ENCODE measurements at places on chromosomes 7 and 10.

- H3K36me3 ChIP-seq: no peaks in the 10 kb centered on the region
- no peak overlapping the region for H3K4me3 ChIP-seq
- no peak overlapping the region for H3K27ac ChIP-seq
- peaks cover 4% of the 10 kb centered on the region for H3K4me1 ChIP-seq
- no peaks in the 10 kb centered on the region for H3K27me3 ChIP-seq
These were observed 101.2 kb upstream of the EFCAB10 start for GRCh38 chr7:105682341-105683060.

DNA sequence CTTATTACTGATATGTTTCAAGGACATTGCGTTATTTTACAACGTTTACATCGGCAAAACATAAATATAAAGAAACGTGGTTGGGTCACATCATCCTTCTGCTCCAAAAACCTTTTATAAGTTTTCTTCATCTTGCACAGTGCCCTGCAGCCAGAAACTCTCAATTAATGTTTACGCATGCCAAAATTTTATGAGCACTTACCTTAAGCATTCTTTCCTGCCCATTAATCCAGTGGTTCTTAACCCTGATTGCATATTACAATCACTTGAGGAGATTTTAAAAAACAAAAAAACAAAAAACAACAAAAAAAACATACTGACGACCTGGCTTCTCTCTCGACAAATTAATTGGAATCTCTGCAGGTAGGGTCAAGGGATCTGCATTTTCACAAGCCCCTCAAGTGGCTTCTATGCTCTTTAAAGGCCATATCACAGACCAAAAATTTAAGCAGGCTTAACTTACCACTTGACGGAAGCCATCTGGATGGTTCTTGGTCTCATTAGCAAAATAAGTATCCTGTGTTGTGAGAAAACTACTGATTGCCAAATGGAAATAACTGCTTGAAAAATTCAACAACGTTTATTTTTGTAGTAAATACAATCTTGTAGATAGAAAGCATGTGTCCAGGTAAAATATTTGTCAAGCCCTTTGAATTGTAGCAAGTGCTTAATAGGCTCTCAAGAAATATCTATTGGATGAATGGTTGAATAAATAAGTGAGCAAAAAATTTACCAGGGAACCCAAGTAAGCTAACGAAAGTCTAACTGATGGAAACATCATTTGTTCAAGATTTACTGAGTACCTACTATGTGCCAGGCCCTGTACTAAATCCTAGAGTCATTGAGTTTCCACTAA lies 30.9 kb upstream of the SLC16A12 start:
- H3K27me3 ChIP-seq: no peaks in the 10 kb centered on the region
- no peak for DNase-seq
- H3K27ac ChIP-seq: no peak overlapping the region

GRCh38 chr10:11177381-11177780 lies 159.7 kb downstream of the CELF2 start:
- no peak overlapping the region for H3K4me3 ChIP-seq
- no peaks in the 10 kb centered on the region for H3K4me1 ChIP-seq
- no peak overlapping the region for H3K27ac ChIP-seq
- no peak for DNase-seq
- H3K36me3 ChIP-seq: no peaks in the 10 kb centered on the region

- no peaks in the 10 kb centered on the region for H3K4me1 ChIP-seq
- peaks cover 19% of the 10 kb centered on the region for H3K27me3 ChIP-seq
- H3K27ac ChIP-seq: no peak overlapping the region
These were observed 27.2 kb downstream of the LSM5 start for GRCh38 chr7:32462977-32463376.

- no peaks in the 10 kb centered on the region for H3K4me1 ChIP-seq
- no peak for DNase-seq
- H3K27ac ChIP-seq: no peak overlapping the region
- no peak overlapping the region for H3K4me3 ChIP-seq
- H3K27me3 ChIP-seq: no peaks in the 10 kb centered on the region
- H3K36me3 ChIP-seq: no peaks in the 10 kb centered on the region
These were observed 291.4 kb upstream of the FZD8 start for GRCh38 chr10:35933491-35933890.

- H3K27me3 ChIP-seq: no peaks in the 10 kb centered on the region
- peaks cover 12% of the 10 kb centered on the region for H3K36me3 ChIP-seq
- H3K4me3 ChIP-seq: no peak overlapping the region
- H3K4me1 ChIP-seq: no peaks in the 10 kb centered on the region
These were observed 289.5 kb upstream of the MKLN1 start for GRCh38 chr7:131038153-131038552.

GRCh38 chr7:28977881-28978280 lies 19.8 kb upstream of the TRIL start:
- no peak overlapping the region for H3K27ac ChIP-seq
- H3K4me3 ChIP-seq: no peak overlapping the region
- no peak for DNase-seq
- no peaks in the 10 kb centered on the region for H3K27me3 ChIP-seq
- no peaks in the 10 kb centered on the region for H3K36me3 ChIP-seq

- DNase-seq: no peak
- H3K27me3 ChIP-seq: no peaks in the 10 kb centered on the region
- H3K4me1 ChIP-seq: peaks cover 22% of the 10 kb centered on the region
- no peak overlapping the region for H3K4me3 ChIP-seq
- no peaks in the 10 kb centered on the region for H3K36me3 ChIP-seq
These were observed 131.6 kb downstream of the ARID5B start for GRCh38 chr10:62033125-62033524.

DNA sequence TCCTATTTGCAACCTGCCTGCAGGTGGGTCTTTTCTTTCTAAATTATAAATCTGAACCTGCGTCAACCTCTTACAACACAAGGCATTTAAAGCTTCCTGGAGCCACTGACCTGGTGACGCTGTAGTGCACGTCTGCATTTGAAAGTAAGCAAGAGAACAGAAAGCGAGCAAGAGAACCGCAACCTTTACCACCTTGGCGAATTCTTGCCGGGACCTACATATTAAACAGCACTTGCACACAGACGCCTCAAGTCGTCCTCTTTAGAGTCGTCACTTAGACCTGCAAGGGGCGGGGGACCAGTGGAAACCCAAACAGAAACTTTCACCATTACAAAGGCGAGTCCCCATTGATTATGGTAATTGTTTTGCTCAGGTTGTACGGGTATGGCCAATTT lies 9.5 kb downstream of the GLI3 start:
- H3K36me3 ChIP-seq: no peaks in the 10 kb centered on the region
- no peak overlapping the region for H3K4me3 ChIP-seq
- no peak for DNase-seq

DNA sequence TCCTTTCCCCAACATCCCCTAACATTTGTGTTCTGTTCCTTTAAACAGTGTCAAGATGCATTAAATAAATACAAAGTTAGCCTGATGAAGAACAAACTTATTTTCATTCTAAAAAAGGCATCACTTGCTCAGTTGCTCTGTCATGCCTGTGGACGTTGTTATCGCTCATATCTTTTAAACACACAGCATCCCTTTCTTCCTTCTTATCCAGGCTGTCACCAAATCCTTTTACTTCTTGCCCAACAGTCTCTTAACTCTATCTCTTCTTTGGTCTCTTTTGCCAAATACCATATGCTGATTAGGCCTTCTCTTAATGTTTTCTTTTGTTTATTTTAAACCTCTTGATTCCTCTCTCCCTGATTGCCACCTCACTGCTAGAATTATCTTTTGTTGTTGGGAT lies 43.9 kb downstream of the DKK1 start:
- H3K4me3 ChIP-seq: no peak overlapping the region
- H3K4me1 ChIP-seq: 0 out of 2 replicates have a peak, but pooled peaks cover 7% of the 10 kb centered on the region
- no peaks in the 10 kb centered on the region for H3K36me3 ChIP-seq
- H3K27ac ChIP-seq: no peak overlapping the region
- no peaks in the 10 kb centered on the region for H3K27me3 ChIP-seq
- no peak for DNase-seq

DNA sequence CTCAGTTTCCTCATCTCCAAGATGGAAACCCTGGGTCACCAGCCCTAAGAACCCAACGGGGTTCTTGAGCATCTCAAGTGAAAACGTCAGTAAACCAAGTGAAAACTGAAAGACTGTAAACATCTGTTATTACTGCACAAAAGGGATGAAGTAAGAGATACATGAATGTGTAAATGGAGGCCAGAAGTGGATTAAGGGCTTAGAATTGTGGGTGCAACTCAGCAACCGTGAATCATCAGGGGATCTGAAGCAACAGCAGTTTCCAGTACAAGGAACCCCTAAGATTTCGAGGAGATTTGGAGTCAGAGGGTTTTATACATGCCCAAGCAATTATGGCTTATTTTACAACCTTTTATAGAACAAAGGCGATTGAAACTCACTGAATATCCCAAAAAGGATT lies 95.7 kb upstream of the SVIL start:
- no peaks in the 10 kb centered on the region for H3K27me3 ChIP-seq
- no peak overlapping the region for H3K4me3 ChIP-seq

GRCh38 chr7:129006636-129007414 lies 48.1 kb downstream of the TNPO3 start:
- H3K4me1 ChIP-seq: no peaks in the 10 kb centered on the region
- H3K27ac ChIP-seq: no peak overlapping the region
- DNase-seq: no peak
- no peak overlapping the region for H3K4me3 ChIP-seq

DNA sequence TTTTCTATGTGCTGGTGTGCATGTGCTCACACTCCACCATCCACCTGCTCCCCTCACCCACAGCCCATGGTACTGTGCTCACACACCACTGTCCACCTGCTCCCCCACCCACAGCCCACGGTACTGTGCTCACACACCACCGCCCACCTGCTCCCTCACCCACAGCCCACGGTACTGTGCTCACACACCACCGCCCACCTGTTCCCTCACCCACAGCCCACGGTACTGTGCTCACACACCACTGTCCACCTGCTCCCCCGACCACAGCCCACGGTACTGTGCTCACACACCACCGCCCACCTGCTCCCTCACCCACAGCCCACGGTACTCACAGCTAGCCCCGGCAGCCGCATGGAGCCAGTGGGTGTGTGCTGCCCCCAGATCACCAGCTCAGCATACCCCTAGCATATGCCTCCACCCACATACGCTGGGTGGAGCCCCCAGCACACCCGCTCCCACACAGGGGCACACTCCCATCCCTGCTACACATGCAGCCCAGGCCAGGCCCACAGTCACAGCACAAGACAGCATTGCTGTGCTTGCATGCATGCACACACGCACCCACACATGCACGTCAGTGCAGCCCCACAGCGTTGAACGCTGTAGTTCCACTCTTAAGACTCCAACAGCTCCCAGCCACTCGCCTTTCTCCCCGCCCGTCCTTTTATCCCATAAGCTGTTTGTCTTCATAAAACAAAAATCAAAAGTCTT lies 62.0 kb downstream of the PAX2 start:
- H3K27ac ChIP-seq: no peak overlapping the region
- H3K4me3 ChIP-seq: no peak overlapping the region
- peaks cover 97% of the 10 kb centered on the region for H3K27me3 ChIP-seq

DNA sequence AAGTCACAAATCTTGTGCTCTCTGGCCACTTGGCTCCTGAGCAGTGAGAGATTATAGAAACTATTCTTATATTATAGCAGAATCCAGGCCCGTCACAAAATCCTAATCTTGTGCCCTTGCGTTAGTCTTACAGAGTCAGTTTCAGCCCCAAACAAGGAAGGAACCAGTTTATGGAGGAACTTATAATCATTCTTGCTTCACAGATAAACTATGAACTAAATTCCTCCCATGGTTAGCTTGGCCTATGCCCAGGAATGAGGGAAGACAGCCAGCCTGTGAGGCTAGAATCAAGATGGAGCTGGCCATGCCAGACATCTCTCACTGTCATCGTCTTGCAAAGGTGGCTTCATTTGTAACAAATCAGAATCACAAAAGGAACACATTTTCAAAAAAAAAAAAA lies 199.7 kb upstream of the PITRM1 start:
- H3K4me3 ChIP-seq: no peak overlapping the region
- no peaks in the 10 kb centered on the region for H3K36me3 ChIP-seq
- H3K27me3 ChIP-seq: no peaks in the 10 kb centered on the region
- no peaks in the 10 kb centered on the region for H3K4me1 ChIP-seq
- H3K27ac ChIP-seq: no peak overlapping the region
- DNase-seq: no peak

GRCh38 chr7:76020031-76020714 lies 25.8 kb upstream of the TMEM120A start:
- no peaks in the 10 kb centered on the region for H3K27me3 ChIP-seq
- no peaks in the 10 kb centered on the region for H3K4me1 ChIP-seq
- no peak overlapping the region for H3K4me3 ChIP-seq
- H3K36me3 ChIP-seq: 0 out of 2 replicates have a peak, but pooled peaks cover 3% of the 10 kb centered on the region

GRCh38 chr7:94135180-94135579 lies 131.0 kb upstream of the BET1 start:
- H3K4me3 ChIP-seq: no peak overlapping the region
- DNase-seq: no peak
- H3K27me3 ChIP-seq: no peaks in the 10 kb centered on the region
- H3K36me3 ChIP-seq: no peaks in the 10 kb centered on the region
- H3K4me1 ChIP-seq: peaks cover under 1% of the 10 kb centered on the region

GRCh38 chr7:27586825-27587224 lies 75.9 kb downstream of the HIBADH start:
- DNase-seq: no peak
- no peak overlapping the region for H3K27ac ChIP-seq
- H3K27me3 ChIP-seq: no peaks in the 10 kb centered on the region
- no peaks in the 10 kb centered on the region for H3K4me1 ChIP-seq

- peaks cover 25% of the 10 kb centered on the region for H3K4me1 ChIP-seq
- H3K27me3 ChIP-seq: no peaks in the 10 kb centered on the region
- DNase-seq: no peak
- H3K27ac ChIP-seq: no peak overlapping the region
These were observed 7.3 kb downstream of the PPP2R2D start for GRCh38 chr10:131908151-131908550.

DNA sequence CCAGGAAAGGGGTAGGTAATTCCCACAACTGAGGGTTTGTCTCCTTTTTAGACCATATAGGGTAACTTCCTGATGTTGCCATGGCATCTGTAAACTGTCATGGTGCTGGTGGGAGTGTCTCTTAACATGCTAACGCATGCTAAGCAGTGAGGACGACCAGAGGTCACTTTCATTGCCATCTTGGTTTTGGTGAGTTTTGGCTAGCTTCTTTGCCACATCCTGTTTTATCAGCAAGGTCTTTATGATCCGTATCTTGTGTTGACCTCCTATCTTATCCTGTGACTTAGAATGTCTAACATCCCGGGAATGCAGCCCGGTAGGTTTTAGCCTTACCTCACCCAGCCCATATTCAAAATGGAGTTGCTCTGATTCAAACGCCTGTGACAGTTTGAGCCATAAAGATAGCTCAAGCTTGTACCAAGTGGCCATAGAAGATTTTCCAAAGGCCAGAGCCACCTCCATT lies 176.0 kb upstream of the NAMPT start:
- H3K27me3 ChIP-seq: no peaks in the 10 kb centered on the region
- H3K36me3 ChIP-seq: no peaks in the 10 kb centered on the region
- H3K27ac ChIP-seq: peak overlapping the region; percentile 88
- no peak overlapping the region for H3K4me3 ChIP-seq
- peaks cover 53% of the 10 kb centered on the region for H3K4me1 ChIP-seq
- DNase-seq: peak; percentile 78

DNA sequence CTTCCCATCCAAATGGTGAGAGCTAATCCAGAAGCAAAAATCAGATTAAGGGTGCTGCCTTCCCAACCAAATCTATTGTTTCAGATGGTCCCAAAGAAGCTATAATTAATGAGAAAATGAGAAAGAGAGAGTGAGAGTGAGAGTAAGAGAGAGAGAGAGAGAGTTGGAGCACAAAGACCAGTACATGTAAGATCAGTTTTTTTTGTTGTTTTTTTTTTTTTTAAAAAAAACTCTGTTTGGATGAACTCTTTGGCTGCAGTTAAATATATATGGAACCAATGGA lies 305.6 kb downstream of the PTEN start:
- H3K4me1 ChIP-seq: no peaks in the 10 kb centered on the region
- no peak for DNase-seq
- H3K36me3 ChIP-seq: no peaks in the 10 kb centered on the region
- H3K27me3 ChIP-seq: no peaks in the 10 kb centered on the region
- no peak overlapping the region for H3K4me3 ChIP-seq

All from PC-9 (cell line).